ENCODE measurements at places on chromosomes 1 and 21.

- DNase-seq = no peak
These were observed 14.2 kb upstream of the PHC2 start for GRCh38 chr1:33445108-33445507.

DNA sequence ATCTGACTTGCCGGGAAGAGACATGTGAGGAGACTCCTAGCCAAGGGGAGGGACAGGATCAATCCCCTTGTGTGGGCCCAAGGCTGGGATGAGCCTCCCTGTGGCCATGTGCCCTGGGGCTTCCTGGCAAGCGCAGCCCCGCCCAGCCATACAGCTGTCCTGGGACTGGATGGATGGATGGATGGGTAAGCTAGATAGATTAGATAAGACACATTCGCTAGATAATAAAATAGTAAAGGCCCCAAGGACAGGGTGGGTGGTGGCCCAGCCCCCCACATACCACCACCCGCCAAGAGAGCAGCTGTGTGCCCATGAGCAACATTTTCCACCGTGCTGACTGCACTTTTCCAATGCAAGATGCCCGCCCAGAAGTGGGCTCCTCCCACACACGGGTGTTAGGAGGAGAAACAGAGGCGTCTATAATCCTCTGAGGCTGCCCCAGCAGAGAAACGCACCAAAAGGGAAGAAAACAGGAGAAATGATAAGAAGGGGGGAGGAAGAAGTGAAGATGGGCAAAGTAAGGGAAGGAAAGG lies 25.1 kb downstream of the ZBTB17 start:
- DNase-seq = peak; percentile 77

DNA sequence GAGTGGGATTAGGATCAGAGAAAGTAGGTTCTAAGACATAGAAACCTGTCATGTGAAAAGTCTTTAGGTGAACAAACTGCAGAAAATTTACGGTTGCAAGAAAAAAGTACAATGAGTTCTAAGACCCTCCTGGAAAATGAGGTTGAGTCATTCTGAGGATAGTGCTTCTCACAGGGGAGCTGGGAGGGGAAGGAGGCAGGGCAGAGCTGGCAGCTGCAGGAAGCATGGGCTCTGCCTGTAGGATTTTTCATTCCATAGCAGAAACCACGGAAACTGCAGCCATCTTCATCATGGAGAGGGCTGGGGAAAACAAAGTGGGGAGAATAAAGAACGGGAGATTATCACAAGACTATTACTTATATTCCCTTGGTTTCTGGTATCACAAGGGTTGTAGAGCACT lies 25.8 kb upstream of the THEM4 start:
- DNase-seq = no peak

GRCh38 chr1:227059076-227059475 lies 119.0 kb downstream of the COQ8A start:
- DNase-seq = peak; percentile 26

DNA sequence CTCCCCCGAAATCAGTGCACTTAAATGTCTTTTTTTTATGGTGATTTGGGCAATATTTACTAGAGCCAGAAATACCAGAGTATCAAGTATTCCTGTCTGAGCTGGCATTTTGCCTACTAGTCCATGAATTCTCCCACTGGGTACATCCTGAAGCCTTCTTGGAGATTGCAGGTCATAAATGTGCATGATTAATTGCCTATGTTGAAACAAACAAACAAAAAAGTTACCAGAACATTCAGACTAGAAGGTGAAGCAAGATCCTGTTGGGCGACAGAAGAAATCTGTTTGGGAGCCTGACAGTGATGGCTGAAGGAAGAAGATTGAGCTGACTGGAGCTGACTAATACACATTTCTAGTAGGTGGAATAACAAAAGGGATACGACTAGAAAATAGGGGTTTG lies 127.4 kb upstream of the NRIP1 start:
- DNase-seq = peak; percentile 67

DNA sequence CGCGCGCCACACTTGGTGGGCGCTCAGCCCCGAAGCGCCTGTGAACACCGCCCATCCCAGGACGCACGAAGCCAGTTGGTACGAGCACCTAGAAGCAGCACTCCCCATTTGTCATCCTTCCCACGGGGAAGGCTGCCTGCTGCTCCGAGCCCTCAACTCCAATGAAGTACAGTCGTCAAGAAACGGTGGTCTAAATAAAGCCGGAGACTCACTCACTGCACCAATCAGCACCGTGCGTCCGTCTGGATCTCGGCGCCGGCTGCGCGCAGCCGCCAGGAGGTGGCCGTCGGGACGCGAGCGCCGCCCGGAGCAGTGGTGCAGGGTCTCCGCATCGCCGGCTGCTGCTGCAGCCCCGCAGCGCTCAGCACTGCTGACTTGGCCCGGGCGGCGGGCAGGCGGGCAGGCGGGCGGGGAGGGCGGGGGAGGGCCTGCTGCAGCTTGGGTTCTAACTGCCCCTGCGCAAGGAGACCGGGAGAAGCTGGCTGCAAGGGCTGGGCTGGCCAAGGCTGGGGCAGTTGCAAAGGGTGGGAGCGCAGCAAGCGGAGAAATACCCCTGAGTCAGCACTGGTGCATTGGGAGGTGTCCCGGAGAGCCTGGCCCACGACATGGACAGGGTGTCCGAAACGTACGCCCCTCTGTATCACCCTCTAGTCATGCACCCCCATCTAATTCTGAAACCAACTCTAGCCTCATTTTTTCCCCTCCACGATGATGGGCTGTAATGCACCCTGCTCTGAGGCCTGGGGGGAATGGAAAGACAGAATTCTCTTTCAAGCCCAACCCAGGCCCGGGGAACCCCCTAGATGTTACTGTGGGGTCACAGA lies 35.8 kb upstream of the H6PD start:
- DNase-seq = no peak

DNA sequence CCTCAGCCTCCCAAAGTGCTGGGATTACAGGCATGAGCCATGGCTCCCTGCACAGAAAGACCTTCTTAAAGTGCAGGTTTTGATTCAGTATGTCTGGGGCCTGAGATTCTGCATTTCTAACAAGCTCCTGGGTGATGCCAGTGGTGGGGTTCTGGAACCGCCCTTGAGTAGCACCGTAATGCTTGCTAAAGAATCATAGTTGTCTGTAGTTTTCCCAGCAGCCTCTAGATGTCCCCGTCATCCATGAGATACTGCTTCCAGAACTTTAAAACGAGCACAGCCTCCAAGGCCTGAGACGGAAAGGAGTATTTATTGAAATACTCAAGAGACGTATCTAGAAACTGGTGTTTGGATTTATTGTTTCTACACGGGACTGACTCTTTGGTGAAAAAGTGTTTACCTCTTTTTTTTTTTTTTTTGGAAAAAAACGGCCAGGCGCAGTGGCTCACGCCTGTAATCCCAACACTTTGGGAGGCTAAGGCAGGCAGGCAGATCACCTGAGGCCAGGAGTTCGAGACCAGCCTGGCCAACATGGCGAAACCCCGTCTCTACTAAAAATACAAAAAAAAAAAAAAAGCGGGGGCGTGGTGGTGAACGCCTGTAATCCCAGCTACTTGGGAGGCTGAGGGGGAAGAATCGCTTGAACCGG lies 2.6 kb upstream of the TOR3A start:
- DNase-seq = peak; percentile 75

DNA sequence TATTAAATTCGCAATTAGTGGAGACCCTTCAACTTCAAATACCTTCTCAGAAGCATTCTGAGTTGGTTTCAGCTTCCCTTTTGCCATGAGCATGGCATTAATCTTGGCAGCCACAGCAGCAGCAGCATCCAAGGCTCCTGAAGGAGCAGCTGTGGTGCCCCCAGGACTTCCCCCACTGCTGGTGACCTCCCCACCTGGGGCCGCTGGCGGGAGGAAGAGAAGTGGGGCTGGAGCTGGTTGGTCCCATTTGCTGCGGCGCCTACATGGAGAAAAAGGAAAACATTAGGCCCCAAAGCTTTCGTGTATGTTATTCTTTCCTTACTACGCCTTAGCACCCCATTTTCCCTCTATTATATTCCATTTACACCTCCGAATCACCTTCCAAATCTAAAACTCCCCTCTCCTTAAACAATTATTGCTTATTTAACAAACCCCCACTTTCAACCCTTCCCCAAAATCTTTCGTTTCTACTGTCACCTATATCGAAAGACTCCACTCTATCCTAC lies 569 bp downstream of the KHDC4 start:
- DNase-seq = no peak

- DNase-seq = peak; percentile 28
These were observed 17.6 kb upstream of the MAP1LC3C start for GRCh38 chr1:242016479-242016878.

GRCh38 chr1:167387251-167387910 lies 130.9 kb downstream of the CD247 start:
- no peak for DNase-seq

- DNase-seq = peak; percentile 70
These were observed 111.4 kb upstream of the HOOK1 start for GRCh38 chr1:59703226-59703917.

GRCh38 chr1:69451196-69451595 lies 116.5 kb upstream of the LRRC7 start:
- DNase-seq = no peak

- DNase-seq = no peak
These were observed 518.9 kb upstream of the NR5A2 start for GRCh38 chr1:199508653-199509052.

GRCh38 chr1:247540581-247540980 lies 4.3 kb upstream of the OR2C3 start:
- no peak for DNase-seq

- no peak for DNase-seq
These were observed 21.1 kb downstream of the ARHGEF19 start for GRCh38 chr1:16191309-16191708.

GRCh38 chr1:230825761-230826160 lies 42.6 kb downstream of the C1orf198 start:
- DNase-seq = no peak

GRCh38 chr1:46991083-46991923 lies 32.2 kb upstream of the CYP4X1 start:
- no peak for DNase-seq

DNA sequence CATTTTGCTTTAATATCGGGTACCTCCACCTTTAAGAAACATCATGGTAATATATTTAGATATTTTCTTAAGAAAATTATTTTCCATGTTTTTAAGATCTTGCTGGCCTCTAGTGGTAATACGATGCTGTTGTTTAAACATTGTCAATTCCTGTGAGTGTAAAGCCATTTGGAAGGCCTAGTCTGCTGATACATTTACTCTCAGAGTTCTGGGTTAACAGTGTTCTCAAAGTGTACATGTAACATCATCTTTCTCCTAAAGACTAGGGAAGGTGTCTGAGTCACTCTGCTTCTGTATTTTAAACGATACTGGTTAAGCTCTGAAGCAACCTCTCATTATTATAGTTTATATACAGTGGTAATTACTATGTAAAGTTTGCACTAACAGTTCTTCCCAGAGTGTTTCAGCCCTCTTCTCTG lies 189.1 kb downstream of the RASAL2 start:
- peak; percentile 54 for DNase-seq

- no peak for DNase-seq
These were observed 29.9 kb upstream of the LYPLAL1 start for GRCh38 chr1:219143735-219144134.

GRCh38 chr1:33965086-33965485 lies 101.2 kb downstream of the HMGB4 start:
- no peak for DNase-seq

DNA sequence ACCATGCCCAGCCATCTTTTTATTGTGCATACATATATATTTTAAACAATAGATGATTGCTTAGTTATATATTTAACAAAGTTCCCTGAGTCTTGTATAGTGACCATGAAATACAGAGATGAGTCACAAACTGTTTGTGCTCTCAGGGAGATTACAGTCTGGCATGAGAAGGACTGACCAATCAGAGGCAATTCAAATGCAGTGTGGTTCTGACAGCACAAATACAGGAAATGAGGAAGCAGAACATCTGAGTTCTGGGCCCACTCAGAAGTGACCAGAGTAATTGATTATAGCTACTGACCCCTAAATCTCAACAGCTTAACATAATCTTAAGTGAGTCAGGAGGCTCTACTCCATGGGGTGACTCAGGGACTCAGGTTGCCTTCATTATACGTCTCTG lies 534.5 kb downstream of the OMA1 start:
- no peak for DNase-seq

- DNase-seq = peak; percentile 70
These were observed 4.3 kb upstream of the NADK start for GRCh38 chr1:1782399-1783221.

DNA sequence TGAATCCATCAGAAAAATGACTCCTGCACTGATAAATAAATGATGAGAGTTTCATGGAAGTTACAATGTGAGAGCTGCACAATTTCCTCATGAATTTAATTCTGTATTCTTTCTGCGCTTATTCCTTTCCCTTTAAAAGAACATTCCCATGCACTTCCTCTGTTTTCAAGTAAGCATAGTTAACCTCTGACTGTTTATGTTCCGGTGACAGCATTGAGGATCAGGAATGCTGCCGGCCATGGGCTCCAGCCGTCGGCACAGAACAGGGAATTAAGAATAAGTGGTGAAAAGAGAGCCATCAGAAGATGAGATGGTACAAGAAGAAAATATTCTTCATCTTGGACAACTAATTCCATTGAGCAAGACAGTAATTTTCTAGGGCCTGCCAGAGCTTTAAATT lies 65.3 kb downstream of the SUSD4 start:
- no peak for DNase-seq

DNA sequence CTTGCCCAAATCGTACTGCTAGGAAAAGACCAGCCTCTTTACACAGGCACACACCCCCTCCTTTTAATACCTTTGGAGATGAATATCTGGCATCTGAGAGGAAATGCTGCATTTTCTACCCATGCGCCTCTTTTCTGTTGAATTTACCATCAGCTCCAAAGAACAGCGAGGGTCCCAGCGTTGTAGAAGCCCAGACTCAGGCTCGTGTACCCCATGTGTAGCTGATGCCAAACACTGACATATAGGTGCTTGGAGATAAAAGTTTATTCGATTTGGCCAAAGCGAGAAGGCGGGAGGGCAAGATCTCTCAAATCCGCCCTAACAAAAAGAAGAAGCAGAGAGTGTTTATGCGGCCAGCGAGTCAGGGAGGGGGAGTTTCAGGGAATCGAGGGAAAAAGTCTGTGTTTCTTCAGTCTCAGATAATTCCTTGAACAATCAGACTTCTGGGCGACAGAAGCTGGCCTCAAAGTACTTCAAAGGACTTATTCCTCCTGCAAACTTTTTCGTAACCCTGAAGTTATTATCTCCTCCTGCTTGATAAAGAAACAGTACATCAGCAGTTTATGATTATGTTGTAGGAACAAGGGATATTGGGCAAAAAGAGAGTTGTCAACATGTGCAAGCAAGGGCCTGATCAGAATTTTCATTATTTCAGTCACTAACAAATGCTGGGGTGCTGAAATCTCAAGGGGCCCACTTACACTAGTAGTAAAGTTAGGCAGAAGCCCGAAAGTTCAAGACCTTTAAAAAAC lies 642 bp upstream of the CREG1 start:
- no peak for DNase-seq

Data from fibroblast of gingiva (primary cell).